NCI-H446 treated with DMSO at 0.1 percent for 48 hours (cell line): ENCODE measurements at places on chromosomes 16 and 17.

DNA sequence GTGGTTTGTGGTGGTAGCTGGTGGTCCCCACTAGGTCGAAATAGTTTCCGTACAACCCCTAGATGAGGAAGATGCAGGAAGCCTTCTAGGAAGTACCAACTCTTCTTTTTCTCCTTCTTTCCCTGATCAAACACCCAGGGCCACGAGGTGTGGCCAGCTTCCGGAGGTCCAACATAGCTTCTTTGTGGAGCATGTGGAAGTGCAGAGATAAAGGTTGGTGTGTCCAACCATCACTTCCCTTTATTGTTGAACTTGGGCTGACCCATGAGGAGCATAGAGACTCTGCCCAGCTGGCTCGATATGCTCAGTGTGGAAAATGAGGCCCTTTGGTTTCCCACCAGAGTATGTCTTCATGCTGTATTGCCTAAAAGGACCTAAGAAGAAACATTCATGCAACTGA, 6.3 kb upstream of the RGS9 start:
- no peak for DNase-seq

- no peak for DNase-seq
These were observed 4.3 kb upstream of the KRTAP3-1 start for GRCh38 chr17:41013181-41013580.

GRCh38 chr17:82772026-82772425, 20.2 kb downstream of the TBCD start:
- no peak for DNase-seq

DNA sequence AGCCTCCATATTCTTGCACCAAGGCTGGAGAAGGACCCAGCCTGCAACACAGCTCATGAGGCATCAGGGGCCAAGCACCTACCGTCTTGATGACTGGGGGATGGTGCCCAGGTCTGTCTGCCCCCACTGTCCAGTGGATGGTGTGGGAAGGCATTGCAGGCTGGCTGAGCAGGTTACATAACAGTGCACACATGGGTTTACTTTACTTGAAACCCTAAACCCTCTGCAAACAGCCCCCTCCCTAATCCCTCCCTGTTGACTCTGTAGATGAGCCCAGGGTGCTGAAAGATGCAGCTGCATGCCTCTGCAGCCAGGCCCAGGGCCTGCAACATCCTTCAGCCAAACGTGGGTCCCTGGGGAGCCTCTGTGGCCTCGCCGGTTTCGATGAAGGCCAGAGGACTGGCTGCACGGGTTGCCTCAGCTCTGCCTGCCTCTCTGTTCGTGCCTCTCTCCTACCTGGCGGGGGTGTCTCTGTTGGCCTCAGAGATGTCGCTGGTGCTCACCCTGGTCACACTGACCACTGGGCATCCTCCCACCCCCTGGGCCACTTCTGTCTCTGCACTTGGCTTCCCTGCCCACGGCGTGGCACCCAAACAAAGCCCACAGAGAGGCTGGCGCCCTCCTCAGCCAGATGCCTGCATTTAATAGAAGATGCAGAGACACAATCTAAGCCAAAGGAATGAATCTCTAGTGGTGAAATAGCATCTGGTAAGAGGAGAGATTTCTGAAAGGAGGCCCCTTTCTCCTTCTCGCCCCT, 95.1 kb downstream of the METRNL start:
- DNase-seq = no peak

GRCh38 chr17:74923538-74924249, 379 bp upstream of the OTOP2 start:
- DNase-seq = peak; percentile 9

GRCh38 chr17:8382880-8383142, 182 bp downstream of the RPL26 start:
- DNase-seq = no peak

DNA sequence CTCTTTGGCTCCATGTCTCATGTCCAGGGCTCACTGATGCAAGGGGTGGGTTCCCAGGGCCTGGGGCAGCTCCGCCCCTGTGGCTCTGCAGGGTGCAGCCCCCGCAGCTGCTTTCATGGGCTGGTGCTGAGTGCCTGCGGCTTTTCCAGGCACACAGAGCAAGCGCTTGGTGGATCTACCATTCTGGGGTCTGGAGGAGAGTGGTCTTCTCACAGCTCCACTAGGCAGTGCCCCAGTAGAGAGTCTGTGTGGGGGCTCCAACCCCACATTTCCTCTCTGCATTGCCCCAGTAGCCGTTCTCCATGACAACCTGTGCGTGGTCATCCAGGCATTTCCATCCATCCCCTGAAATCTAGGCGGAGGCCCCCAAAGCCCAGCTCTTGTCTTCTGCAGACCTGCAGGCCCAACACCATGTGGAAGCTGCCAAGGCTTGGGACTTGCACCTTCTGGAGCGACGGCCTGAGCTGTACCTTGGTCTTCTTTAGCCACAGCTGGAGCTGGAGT, 5.2 kb downstream of the IL32 start:
- no peak for DNase-seq

DNA sequence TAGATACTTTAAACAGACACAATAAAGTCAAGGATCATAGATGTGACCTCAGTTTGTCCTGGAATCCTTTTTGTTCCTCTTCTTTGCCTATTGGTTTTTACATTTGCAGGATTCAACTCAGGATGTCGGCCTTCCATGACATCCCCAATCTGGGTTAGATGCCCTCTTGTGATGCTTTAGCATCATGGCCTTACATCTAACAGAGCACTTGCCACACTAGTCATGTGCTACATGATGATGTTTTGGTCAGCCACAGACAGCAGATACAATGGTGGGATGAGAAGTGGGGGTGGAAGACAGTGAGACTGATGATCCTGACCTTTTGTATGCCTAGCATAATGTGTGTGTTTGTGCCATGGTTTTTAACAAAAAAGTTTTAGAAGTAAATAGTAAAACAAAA, 1.8 kb upstream of the SYNRG start:
- no peak for DNase-seq

DNA sequence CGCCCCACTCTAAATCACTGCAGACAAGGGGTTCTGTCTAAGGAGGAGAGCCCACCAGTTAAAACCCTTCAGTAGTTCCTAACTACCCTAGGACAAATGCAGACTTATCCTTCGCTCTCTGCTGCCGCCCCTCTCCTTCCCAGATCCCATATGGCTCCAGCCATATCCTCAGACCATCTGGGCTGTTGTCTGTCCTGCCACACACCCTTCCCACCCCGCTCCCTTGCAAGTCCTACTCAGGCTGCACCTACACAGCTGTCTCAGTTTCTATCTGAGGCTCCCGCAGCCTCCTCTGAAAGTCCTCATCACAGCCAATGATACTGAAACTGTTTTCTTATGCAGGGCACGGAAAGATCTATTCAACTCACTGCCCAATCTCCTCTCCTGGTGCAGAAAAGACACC, 720 bp upstream of the BCKDK start:
- no peak for DNase-seq

DNA sequence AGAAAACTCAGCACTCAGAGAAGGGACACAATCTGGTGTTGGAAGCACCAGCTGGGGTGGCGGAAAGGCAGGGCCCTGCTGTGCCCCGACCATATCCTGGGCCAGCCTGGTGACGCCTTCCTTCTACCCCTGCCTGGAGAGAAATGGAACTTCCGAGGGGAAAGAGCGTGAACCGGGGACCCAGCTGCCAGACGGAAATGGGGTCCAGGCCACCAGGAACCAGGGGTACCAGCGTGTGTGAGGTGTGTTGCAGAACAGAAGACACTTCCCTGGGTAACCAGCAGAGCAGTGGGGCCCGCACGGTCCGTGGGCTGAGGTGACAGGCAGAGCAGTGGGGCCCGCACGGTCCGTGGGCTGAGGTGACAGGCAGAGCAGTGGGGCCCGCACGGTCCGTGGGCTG, 6.8 kb downstream of the RAB40B start:
- no peak for DNase-seq
